ACHN (cell line): ENCODE measurements at places on chromosomes 3 and 15.

GRCh38 chr3:177465257-177465642 lies 268.0 kb upstream of the TBL1XR1 start:
- no peak for DNase-seq

DNA sequence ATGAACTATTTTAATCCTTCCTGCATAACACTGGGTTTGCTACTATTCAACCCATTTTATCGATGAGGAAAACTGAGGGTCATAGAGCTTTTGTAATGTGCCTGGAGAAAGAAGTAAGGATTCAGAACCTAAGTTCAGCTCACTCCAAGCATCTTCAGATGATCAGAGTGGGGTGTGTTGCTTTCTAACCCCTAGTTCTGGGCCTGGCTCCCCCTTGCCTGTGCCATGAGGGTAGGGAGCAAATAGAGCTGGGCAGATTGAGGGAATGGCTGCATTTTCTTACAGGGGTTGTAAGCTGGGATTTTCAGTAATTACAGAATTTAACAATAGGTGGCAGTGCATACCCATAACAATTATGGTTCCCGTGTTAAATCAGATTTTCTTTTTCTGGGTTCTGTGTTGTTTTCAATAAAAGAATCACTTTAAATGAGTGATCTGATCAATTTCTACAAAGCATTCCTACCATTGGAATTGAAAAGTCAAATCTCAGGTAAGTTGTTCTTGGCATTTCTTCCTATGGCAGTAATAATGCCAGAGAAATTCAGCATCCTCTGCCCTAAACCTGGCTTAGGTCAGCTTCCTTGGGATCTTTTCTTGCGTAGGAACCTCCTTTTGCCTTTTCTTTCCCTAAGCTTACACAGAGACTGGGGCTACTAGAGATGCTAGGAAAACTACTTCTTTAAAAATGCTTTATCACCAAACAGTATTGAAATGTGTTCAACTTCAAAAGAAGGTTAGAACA lies 103.8 kb upstream of the IL12A start:
- DNase-seq = peak; percentile 47

GRCh38 chr3:19331931-19332330 lies 183.6 kb downstream of the KCNH8 start:
- no peak for DNase-seq

GRCh38 chr3:70315021-70315420 lies 2.6 kb upstream of the MDFIC2 start:
- DNase-seq = no peak

DNA sequence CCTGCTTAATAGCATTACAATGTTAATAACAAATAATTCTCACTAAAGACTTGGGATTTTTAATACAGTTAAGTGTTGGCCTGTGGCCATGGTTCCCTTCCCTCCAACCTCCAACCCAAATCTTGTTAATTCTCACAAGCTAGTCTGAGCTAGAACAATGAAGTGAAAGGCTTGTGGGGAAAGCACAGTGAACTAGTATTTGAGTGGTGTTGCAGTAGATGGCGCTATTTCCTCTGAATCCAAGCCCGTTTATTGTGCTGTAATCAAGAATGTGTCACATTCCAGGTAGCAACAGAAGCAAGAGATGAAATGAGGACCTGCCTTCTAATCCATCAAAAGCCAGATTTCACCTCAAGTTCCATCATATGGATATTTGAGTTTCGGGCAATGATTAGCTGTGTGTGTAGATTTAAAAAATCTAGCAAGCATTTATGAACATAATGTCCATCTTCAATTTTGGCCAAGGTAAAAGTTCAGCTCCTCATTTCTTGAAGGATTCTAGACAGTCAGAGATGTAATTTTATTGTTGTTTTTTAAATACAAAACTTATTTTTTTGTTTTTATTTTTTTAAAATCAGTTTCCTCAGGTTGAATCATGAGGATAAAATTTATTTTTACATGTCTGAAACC lies 160.7 kb downstream of the SQOR start:
- peak; percentile 57 for DNase-seq

DNA sequence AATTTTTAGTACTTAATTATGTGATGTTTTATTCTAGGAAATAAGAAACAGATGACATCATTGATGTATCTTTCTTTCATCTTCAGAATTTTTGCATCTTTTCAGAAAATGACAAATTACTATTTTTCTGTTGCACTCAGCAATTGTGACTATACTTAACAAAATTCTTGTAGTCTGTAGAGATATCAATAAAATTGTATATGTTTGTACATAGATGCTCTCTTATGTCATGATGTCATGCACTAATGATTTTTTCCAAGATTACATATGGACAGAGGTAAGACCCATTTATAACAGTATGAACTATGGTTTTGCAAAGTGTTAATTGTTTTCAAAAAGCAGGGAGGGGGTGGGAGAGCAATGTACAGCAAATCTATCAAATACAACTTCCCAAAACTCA lies 121.2 kb downstream of the POLQ start:
- DNase-seq = no peak

- DNase-seq = no peak
Observed at GRCh38 chr15:41792000-41792637, 17.8 kb downstream of the MAPKBP1 start.

GRCh38 chr3:151213151-151213550 lies 10.1 kb upstream of the GPR171 start:
- no peak for DNase-seq

DNA sequence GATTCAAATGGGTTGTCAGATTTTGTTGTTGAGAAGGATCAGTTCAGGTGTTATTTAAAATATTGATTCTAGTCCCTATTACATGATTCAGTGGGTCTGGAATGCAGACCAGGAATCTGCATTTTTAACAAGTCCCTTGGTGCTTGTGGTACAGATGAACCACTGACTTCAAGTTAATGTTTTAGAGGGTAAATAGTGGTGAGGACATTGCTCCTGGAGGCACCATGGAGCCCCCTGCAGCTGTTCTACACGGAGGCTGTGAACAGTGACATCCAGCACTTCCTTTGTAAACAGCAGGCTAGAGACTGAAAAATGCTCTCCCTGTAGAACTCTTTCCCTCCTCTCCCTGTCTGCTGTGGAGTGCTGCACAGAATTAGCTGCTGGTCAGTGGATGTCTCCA lies 4.8 kb upstream of the FSIP1 start:
- peak; percentile 43 for DNase-seq

DNA sequence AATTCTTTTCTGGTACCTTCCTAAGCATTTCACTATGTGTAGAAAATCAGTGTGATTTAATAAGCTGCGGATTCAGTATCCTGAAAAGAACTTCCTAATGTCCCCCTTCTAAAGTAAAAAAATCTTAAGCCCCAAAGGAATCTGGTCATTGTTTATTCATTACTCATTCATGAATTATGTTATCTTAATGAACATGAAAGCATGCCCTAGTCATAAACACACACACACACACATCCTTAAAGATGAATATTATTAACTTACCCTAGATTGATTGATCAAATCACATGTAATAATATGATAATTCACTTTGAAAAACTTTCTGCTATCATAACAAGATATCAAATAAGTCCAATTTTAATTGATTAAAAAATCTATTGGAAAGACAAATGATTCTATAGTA lies 96.4 kb upstream of the BFSP2 start:
- no peak for DNase-seq

- DNase-seq = peak; percentile 24
Observed at GRCh38 chr3:120742849-120743365, 363 bp downstream of the GTF2E1 start.

- no peak for DNase-seq
Observed at GRCh38 chr3:155519078-155519477, 225.6 kb upstream of the STRIT1 start.

- no peak for DNase-seq
Observed at GRCh38 chr3:31733234-31733667, 200.5 kb downstream of the STT3B start.

DNA sequence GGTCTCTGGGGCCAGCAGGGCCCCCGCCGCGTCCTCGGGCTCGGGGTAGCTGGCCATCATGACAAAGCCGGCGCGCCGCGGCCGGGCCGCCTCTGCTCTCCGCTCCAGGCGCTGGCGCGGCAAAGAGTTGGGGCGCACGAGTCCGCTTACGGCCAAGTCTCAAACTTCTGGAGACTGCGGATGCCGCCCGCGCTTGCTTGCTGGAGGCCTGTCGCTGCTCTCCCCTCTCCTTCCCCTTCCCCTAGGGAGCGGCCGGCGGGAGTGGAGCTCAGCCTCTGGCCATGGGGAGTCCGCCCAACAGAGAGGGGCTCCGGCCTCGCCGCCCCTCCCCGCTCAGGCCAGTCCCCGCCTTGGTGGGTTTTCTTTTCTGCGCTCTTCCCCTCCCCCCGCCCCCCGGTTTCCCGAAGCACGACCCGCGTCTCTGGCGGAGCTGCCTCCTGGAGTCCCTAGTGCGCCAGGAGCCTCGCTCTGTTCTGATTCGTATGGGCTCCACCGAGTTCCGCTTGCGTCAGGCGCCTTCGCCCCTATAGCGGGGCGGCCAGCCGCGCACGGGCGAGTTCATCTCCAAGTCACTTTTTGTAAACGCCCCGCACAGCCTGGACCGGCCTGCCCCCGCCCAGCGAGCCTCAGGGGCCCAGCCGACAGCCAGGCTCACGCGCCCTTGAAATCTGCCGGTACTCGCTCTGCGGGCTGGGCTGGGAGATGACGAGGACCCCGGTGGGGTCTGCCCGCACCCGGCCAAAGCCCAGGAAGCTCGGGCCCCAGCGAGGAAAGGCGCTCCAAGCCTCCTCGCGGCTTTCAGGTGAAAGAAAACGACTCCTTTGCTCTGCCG lies at the start of the genes FOXL2 and FOXL2NB:
TSS of gene FOXL2 (minus strand) at position 475 of the 832 bp plus-strand sequence. CDS start at position 60, 415 bp downstream.
TSS of gene FOXL2NB (plus strand) at position 555 of the 832 bp plus-strand sequence. CDS start at position 703, 148 bp downstream.
- DNase-seq = peak; percentile 89

GRCh38 chr3:72282918-72283317 lies 498.0 kb upstream of the PROK2 start:
- no peak for DNase-seq

DNA sequence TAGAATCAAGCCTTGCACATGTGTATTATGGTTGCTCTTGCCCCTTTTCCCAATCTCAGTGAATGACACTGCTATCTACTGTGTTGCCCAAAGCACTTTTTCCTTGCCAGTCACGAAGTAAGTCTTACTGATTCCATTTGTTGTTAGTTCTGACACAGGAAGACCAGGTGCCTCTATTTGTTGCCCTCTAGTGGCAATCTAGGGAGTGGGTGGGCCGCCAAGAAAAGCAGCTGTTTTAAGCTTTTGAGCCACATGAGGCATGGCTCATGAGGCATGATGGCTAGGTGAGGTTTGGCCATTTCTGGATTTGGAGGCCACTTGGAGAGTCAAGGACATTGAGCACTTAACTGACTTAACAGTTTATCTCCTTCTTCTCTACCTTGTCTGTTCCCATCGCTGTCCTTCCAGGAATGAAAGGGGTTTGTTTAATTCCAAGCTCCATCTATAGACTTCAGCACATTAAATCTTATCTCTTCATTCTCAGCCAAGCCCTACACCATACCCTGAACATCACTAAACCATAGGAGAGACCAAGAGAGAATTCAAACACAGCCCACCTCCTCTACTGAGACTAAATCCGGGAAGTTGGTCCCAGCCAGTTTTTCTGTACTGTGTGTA lies 103.1 kb downstream of the HCN4 start:
- DNase-seq = peak; percentile 40

- DNase-seq = no peak
Observed at GRCh38 chr3:129531699-129532098, 3.3 kb downstream of the RHO start.
